ENCODE measurements at places on chromosomes 13 and 19.

DNA sequence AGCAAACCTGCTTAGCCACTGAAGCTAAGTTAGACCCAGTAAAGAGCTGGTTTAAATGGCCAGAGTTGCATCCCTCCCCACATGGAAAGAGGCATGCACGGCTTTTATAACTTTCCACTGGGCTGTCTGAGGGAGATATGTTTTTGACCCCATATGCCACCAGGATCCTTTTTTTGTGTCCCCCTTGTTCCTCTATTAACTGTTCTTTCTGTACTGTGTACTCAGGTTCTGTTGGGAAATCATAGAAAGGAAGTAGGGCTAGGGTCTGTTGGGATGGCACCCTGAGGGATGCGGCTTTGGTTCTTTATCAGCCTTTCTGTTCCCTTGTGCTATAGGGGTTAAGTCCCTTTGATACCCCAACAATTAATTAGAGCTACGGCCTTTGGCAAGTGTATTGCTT, 12.2 kb upstream of the TM9SF2 start:
- no peak for DNase-seq

GRCh38 chr13:30743319-30744055, 8.1 kb downstream of the ALOX5AP start:
- no peak for DNase-seq

- DNase-seq, result no peak
These were observed 112.3 kb downstream of the COL4A2 start for GRCh38 chr13:110419381-110419791.

DNA sequence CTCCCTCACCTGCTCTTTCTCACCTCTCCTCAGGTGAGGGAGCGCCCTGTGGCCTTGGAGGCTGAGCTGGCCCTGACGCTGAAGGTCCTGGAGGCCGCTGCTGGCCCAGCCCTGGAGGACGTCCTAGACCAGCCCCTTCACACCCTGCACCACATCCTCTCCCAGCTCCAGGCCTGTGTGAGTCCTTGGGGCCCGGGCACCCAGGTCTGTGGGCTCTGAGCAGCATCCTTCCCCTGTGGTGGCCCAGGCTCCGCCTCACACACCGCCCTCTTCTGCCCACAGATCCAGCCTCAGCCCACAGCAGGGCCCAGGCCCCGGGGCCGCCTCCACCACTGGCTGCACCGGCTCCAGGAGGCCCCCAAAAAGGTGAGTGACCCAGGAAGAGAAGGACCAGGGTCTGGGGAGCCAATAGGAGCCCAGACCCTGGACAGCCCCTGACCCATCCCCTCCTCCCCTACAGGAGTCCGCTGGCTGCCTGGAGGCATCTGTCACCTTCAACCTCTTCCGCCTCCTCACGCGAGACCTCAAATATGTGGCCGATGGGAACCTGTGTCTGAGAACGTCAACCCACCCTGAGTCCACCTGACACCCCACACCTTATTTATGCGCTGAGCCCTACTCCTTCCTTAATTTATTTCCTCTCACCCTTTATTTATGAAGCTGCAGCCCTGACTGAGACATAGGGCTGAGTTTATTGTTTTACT, 1.9 kb downstream of the IFNL1 start:
- DNase-seq, result no peak

DNA sequence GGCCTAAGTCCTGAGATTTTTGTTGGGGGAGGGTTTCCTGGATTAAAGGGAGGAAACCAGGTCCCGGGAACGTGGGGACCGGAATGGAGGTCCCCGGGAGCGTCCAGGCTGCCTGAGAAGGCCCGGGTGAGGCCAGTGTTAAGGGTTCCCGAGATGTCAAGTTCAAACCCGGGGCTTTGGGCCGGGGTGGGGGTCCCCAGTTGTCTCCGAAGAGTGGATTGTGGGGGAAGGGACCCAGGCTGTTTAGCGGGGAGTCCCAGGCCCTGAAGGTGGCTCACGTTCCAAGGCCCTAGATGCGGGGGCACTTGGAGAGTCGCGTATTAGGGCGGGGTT, 262 bp downstream of the COX7A1 start:
- DNase-seq, result no peak

DNA sequence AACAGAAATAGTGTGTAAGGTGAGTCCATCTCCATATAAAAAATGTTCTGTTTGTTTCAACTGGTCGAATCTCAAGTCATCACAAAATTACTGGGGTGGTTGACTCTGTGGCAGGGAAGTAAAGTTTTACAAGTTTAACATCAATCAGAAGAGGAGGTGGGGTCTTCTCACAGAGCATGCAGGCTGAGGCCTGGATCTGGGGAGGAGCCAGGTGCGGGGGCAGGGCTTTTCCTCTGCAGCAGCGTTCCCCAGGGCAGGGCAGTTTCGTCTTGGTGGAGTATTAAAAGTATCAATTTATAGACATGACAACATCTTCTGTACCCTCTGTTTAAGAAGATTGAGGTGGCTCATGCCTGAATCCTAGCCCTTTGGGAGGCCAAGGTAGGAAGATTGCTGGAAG, 68.8 kb downstream of the SLC7A9 start:
- no peak for DNase-seq

DNA sequence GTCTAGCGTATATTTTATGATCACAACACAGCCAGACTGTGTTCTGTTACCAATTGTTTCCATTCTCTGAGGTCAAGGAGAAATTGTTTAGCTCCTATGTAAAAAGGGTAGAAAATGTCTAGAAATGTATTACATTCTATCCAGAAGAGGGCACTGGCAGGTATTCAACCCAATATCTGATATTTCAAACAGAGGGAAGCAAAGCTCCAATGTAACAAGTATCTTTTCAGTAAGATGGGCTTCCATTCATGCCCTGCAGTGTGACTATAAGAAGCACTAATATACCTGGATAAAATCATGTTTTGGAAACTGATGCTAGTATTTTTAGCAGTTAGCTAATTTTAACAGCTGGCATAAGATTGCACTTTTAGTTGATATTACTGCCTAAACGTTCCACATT, 312.7 kb downstream of the FGF14 start:
- no peak for DNase-seq

DNA sequence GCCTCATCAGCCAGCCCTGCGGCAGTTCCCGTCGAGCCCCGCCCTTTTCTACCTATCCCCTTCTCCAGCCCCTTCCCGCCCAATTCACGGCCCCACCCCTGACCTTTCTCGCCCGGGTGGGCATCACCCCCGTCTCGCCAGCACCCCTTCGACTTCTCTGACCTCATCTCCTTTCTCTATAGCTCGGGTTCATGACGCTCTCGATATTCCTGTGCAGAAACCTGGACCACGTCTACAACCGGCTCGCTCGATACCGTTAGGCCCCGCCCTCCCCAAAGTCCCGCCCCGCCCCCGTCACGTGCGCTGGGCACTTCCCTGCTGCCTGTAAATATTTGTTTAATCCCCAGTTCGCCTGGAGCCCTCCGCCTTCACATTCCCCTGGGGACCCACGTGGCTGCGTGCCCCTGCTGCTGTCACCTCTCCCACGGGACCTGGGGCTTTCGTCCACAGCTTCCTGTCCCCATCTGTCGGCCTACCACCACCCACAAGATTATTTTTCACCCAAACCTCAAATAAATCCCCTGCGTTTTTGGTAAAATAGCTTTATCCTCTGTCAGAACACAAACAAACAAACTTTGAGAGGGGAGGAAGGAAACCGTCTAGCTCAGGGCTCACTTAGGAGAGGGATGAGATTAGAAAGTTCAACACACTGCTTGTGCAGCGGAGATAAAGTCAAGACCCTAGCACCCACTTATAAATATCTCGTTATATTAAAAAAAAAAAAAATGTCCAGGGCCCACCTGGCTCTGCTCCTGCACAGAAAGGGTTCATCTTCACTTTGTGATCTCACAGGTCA, 5.1 kb downstream of the CD37 start:
- no peak for DNase-seq

DNA sequence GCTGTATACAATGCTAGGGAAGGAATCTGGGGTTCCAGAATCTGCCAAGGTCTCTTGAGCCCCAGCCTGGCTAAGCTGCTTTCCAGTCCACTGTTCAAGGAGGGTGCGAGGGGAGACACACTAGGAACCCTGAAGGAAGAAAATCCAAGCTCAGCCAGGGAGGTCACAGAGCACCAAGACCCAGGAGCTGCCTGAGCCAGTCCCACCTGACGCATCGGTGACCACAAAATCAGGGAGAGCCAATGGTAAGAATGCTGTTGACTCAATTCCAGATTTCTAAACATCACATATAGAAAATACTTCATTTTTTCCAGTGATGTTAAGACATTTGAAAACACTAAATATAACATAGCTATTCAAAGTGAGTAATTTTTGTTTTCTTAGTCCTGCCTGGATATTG, 50.1 kb downstream of the CEP89 start:
- DNase-seq, result no peak

DNA sequence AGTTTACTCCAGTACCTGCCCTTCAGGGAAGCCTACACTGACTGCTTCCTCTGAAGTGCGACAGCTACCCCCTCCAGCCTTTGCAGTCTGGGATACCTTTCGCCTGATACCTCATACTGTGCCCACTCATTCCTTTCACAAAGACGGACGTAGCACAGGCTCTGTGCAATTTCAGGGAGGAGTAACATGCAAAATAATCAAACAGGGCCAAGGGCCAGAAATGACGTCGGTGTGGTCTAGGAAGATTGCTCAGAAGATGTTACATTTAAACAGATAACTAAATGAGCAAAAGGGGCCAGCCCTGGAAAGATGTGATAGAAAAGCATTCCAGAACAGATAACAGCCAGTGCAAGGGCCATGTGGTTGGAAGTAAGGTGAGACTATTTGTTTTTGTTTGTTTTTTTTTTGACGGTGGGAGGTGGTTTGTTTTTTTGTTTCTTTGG, 6.6 kb upstream of the DDX39A start:
- no peak for DNase-seq

DNA sequence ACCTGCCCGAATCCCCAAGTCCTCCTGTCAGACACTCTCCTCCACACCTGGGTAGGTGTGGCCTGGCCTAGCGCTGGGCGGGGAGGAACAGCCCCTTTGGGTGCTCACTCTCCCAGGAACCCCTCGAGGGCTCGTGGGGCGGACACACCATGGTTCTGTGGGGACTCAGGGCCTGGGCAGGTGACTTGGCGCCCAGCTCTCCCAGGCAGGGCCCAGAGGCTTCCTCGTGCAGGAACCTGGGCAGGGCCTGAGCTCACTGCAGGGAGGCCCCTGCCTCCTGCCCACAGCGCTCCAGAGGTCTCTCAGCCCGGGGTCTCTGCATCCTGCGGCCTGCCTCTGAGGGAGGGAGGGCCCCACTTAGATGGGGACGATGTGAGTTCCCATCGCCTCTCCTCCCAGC, 11.9 kb downstream of the LSM4 start:
- DNase-seq, result no peak
